Activated CD4-positive, CD25-positive, alpha-beta regulatory T cell treated with anti-CD3 and anti-CD28 coated beads, Interleukin-2, amount 50 U/mL, for 72 hours (primary cell): ENCODE measurements at places on chromosomes 3 and 15.

GRCh38 chr3:124558991-124559845, 171.0 kb upstream of the UMPS start:
- no peak for DNase-seq

DNA sequence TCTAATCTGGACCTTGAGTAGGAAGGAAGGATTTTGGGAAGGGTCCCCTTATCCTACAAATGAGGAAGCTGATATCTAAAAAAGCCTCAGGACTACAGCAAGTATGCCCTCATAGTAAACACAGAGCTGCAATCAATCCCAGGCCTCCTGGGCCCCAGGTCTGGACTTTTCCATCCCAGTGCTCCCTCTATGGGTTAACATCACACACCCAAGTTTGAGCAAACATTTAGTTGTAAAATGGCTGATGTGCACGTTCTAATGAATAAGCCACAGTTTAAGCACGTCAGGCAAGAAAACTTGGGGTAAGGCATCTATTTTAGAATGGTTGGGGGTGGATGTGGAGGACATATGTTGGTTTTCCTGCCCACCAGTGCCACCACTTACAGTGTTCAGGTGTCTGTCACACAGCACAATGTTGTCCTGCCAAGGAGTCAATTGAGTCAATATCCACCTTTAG, 44.3 kb upstream of the UBE2E1 start:
- no peak for DNase-seq

DNA sequence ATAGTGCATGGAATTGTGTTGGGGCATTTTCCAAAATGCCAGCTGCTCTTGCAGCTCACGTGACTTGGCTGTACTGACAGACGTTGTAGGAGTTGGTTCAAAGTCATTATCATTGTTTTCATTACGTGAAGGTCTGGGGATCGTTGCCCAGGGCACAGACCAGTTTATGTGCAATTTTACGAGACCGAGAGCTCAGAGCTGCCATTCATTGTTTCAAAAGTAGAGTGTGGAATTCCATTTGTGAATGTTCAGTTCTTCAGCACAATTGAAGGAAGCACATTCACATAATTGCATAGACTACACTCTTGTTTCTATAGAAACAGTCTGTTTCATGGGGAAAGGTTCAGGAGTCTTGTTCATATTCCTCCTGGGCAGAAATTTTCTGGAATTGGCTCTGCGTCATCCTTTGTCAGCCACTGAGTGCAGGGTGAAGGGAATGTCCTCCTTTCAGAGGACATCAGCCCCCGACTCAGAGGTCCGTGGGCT, 54.5 kb downstream of the GABRG3 start:
- no peak for DNase-seq

- DNase-seq, result no peak
These were observed 119.4 kb downstream of the LIPC start for GRCh38 chr15:58551084-58551763.

GRCh38 chr15:41848631-41849030, 10.0 kb downstream of the PLA2G4B start:
- no peak for DNase-seq

DNA sequence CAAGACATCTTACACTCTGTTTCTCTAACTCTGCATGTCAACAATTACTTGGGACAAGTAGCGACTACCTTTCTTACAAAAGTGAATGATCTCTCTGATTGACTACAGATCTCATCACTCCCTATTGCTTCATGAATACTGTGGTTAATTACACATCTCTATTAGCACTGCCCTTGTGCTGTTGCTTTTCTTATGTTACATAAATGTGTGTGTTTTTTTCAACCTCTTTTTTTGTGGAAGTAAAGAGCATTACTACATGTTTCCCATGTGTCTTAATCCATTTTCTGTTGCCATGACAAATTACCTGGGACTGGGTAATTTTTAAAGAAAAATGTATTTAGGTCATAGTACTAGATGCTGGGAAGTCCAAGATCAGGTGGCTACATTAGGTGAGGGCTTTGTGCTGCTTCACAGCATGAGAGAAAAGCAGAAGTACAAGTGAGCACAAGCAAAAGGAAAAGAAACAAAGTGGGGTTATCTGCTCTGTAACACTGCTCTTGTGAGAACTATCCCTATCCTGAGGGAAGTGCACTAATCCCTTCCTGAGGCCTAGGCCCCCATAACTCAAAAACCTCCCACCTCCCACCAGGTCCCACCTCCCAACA, 298.2 kb upstream of the SATB1 start:
- DNase-seq, result no peak

GRCh38 chr3:110738531-110738930, 333.1 kb upstream of the NECTIN3 start:
- no peak for DNase-seq

- DNase-seq, result no peak
These were observed 45.7 kb upstream of the LCTL start for GRCh38 chr15:66611257-66612053.
